SK-N-DZ (cell line): ENCODE measurements at places on chromosomes 2 and 18.

DNA sequence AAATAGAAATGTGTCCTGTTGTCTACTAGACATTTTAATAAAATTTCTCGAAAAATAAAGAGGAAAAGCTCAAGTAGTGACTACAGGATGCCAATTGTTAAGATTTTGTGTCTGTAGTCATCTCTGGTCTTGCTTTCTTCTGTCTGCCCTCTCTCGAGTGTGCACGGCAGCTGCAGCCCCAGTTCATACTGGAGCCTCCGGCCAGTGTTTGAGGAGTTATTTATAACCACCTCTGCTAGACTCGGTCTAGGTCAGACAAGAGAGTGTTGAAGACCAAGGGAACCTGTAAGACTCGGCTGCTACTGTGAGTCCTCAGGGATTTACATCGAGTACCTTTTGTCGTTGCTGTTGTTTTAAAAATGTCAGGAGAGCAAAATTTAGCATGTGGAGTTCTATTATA is 810.1 kb upstream of the POU3F3 start:
- no peak for DNase-seq

- DNase-seq = no peak
Measured at GRCh38 chr2:9219027-9219445, 12.4 kb downstream of the ASAP2 start.

GRCh38 chr18:6759579-6759978 is 30.1 kb downstream of the ARHGAP28 start:
- DNase-seq = no peak

- DNase-seq = no peak
Measured at GRCh38 chr2:39632876-39633275, 32.8 kb upstream of the TMEM178A start.

DNA sequence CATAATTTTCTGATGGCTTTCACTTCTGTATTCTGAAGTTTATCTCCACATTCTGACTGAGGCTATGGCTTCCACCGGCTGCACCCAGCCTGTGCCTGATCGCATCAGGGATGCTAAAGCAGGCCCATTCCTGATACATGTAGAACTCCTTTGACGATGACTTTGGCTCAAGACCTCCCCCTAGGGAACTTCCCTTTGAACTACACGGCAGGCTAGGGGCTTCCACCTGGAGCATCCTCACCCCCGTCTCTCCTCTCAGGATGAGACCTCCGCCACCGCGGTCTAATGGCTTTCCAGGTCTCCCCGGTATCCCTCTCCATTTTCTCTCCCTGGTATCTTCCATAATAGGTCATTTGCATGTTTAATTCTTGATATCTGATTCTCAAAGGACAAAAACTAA is 214.9 kb upstream of the CHST9 start:
- no peak for DNase-seq

- DNase-seq = no peak
Measured at GRCh38 chr18:43081396-43081795, 34.1 kb downstream of the RIT2 start.

DNA sequence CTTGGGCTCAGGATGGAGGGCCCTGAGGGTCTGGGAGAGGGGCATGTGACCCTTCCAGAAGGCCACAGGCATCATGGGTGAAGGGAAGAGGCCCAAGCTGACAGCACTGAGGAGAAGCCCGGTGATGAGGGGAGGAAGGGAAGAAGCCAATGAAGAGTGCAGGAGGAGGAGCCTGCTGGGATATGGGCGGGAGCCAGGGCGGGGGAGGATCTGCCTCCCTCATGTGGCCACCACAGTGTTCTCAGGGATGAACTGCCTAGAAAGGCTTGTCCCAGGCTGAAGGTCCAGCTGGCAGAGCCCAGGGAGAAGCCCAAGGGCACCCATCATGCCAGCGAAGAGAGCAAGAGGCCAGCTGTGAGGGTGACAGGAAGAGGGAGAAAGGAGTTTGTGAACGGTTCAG is 24.6 kb upstream of the PLB1 start:
- peak; percentile 13 for DNase-seq

GRCh38 chr2:118417406-118418120 is 329.3 kb downstream of the INSIG2 start:
- DNase-seq = no peak

- no peak for DNase-seq
Measured at GRCh38 chr2:109185821-109186570, 57.0 kb downstream of the SH3RF3 start.

- peak; percentile 38 for DNase-seq
Measured at GRCh38 chr2:127857265-127857808, 618 bp downstream of the POLR2D start.

DNA sequence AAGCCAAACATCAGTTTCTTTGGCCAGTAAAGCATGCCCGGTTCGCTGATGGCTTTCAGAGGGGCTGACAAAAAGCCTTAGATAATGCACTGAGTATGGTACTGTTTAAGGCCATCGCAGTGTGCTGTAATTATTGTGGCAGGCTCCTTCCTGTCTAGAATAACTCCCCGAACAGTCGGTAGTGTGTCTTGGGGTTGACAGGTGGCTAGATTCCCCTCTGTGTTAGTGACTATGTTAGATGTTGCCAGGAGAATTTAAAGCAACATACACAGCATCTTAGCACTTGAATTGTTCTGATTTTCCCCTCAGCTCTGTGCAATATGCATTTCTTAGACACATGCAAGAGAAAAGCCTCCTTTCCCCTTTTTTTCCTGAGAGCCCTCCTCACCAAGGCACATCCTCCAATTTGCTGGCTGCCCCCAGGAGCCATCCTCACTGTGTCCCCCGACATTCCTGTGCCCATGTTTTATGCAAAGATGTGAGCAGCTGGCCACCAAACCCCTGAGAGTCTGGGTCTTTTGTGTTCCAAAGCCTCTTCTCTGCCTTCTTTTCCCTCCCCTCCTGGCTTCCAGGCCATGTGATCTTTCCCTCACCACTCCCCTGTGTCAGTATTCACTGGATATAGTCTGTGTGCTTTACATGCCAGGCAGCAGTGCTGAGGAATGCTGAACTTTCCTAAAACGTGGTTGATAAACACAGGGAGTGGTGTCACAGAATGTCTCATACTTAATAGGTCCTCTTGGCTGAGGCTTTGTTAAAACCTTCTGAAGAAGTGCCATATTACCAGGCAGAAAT is 331.5 kb downstream of the HRH4 start:
- peak; percentile 10 for DNase-seq

DNA sequence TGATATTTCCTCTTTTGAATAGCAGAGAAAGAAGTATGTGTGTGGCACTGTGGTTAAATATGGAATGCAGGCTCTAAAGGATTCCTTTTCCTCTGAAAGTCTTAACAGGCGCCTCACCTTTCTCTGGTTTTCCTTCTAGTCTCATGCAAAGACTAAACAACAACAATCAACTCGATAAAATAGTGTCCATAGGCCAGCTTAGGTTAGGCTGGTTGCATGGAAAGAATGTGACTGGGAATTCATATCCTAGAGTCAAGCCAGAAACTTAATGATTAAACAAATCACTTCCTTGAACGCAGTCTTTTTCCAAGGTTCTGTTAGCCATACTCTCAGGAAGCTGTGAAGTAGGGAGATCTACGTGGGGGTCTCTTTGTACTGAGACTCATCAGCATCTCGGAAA is 800.8 kb upstream of the ID2 start:
- DNase-seq = no peak

DNA sequence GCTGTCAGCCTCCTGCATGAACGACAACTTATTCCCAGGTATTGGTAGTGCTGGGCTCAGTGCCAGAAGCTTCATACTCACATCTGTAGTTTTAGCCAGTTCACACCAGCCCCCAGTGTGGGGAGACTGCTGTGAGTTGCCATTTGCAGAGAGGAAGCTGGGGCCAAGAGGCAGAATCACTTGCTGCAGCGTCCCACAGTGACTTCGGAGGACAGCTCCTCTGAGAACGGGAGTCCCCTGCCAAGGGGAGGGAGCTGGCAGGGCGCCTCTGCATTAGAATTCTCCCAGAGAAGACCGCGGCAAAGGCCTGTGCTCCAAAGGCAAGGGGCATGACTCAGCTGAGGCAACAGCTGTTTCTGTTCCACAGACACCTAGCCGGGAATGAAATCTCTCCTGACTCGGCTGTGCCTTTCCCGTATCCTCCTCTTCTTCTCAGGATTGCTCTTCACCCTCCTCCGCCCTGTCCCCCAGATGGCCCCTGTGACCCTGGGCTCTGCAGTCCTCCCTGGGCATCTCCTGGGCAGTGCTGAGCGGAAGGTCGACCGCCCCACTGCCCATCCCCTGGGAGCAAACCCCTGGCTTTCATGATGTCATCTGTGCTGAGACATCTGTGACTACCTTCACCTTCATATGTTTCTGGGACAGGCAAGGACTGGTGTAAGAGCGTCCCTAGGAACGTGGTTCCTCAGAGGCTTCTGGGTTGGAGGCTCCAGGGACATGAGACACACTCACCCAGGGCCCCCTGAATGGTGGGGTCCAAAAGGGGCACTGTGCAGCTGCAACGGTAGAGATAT is 18.0 kb downstream of the MAL start:
- DNase-seq = no peak

DNA sequence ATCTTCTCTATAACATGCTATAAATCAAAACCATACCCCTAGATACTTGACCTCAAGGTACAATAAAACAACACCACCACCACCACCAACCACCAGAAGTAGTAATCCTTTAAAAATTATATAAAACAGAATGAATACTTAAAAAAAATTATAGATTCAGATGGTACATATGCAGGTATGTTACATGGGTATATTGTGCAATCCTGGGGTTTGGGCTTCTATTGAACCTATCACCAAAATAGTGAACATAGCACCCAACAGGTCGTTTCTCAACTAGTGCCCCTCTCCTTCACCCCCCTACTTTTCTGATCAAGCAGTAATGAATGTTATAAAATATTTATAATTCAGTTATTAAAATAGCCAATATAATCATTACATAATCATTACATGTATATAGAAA is 71.1 kb upstream of the CHN1 start:
- no peak for DNase-seq

GRCh38 chr2:70510313-70510712 is 43.3 kb downstream of the TGFA start:
- DNase-seq = no peak

DNA sequence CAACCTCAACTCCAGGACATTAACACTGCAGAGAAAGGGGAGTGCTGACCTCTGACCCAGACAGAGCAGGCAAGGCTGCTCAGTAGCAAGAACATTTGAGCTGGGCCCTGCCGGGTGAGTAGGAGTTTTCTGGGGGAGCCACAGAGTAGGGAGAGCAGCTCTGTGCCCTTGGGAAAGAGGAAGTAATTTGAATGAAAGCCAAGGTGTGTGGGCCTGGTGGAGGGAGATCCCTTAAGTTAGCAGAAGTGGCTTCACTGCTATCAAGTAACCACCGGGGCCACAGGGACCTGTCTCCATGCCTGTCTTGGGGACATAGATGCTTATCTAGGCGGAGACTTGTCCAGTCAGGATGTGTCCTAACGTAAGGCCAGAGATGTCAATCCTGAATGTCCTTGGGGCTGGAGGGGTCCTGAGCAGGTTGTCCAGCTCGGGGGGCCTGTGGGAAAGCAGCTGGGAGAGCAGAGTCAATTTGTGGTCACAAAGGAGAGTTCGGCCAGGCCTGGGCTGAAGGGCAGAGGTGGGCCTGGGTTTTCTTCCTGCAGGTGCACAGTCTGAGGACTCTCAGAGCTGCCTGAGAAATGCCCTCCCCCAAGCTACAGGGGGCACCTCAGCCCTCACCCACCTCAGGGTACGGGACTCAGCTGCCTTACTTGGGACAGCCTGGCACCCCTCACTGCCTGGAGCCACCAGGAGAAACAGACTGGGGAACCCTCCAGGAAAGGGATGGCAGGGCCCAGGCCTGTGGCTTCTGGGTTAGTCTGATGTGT is 15.0 kb upstream of the OTOF start:
- DNase-seq = no peak

GRCh38 chr2:145066856-145067548 is 547.1 kb upstream of the ZEB2 start:
- no peak for DNase-seq

- no peak for DNase-seq
Measured at GRCh38 chr2:146850746-146851145, 994.1 kb upstream of the ACVR2A start.

- no peak for DNase-seq
Measured at GRCh38 chr2:13289310-13289709, 572.6 kb downstream of the TRIB2 start.

DNA sequence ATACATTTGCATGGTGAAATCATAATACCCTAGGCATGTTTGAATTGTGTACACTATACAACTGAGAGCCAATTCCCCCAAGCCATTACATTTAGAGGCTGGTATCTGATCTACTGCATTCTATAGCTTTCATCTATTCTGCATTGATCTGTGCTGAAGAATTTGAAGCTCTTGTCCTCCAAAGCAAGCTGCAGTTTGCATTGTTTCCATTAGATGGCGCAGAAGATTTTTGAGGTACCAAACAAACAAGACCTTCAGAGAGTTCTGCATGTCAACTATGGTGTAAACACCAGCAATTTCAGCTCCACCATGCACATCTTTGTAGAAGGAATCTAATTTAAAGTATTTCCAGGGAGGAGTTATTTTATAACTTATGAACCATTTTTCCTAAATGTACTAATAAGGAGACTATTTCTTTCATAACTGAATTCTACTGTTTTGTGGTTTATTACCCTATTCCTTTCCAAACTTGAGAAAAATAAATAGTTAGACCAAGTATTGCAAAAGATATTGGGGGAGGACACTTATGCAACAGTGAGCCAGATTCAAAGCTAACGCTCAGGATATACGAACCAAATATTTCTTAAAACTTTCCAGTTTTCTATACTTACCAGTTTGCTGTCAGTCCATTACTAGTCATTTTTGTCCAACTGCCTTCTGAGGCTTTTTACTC is 761.8 kb upstream of the ACVR2A start:
- DNase-seq = peak; percentile 52

DNA sequence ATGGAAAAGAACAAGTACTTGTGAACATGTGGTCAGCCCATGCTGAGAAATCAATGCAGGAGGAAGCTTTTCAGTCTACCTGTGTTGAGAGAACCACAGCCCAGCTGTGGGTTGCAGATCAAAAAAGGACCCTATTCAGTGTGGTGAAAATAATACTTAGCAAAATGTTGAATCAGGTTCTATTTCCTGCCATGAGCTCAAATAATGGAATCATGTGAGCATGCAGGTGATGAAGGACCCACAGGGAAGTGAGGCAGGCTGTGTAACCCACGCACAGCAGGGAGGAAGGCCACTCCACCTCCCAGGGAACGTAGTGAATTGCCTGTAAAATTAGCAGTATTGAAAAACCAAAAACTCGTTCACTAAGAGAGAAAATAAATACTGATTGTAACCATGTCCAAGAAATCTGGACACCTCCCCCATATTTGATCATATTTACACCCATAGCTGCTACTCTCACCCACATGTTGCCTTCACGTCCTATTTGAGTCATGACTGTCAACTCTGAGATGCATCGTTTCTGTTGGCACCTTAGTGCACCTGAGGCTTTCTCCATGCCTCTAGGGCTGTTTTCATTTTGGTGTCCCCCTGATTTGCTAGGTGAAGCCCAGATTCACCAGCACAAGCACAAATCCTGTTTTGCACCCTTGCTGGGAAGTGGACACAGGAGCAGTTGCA is 20.5 kb upstream of the BCL2L11 start:
- DNase-seq = no peak
